WTC11 (cell line): ENCODE measurements at places on chromosomes 12 and 14. TPM values are rescaled to one million over a fixed set of nuclear protein-coding genes. Genes with fewer than 3 reads are reported as not detected.

PAH gene
- total RNA-seq: 4.0 to 9.8 TPM (median 5.7 TPM) in 3 replicates

- H3K4me1 ChIP-seq: peaks cover 11% of the 10 kb centered on the region
- no peaks in the 10 kb centered on the region for H3K36me3 ChIP-seq
- H3K27ac ChIP-seq: no peak overlapping the region
- DNase-seq: peak; percentile 76
Measured at GRCh38 chr14:23379366-23380196, 2.7 kb downstream of the CMTM5 start.

ANG gene
- total RNA-seq: 4.8 to 5.2 TPM (median 4.9 TPM) in 3 replicates

GRCh38 chr14:75153295-75153694, 23.1 kb downstream of the TMED10 start:
- peak overlapping the region; percentile 28; the same call in 1 of the 2 replicates for H3K27ac ChIP-seq
- peaks cover 22% of the 10 kb centered on the region for H3K4me1 ChIP-seq
- no peaks in the 10 kb centered on the region for H3K27me3 ChIP-seq

DNA sequence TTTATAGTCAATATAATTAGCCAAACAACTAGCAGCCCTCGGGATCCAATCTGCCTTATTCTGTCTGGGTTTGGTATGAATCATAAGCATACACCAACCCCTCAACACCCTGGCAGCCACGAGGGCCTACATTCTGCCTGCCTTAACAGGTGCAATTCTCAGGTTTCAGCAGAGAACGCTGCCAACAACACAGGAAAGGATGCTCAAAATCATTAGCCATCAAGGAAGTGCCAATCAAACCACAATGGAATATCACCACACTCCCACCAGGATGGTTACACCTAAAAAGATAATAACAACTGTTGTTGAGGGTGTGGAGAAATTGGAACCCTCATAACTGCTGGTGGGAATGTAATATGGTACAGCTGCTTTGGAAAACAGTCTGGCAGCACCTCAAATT, 122.8 kb downstream of the TTC7B start:
- peaks cover 11% of the 10 kb centered on the region for H3K4me1 ChIP-seq
- no peaks in the 10 kb centered on the region for H3K27me3 ChIP-seq
- H3K36me3 ChIP-seq: no peaks in the 10 kb centered on the region
- H3K4me3 ChIP-seq: no peak overlapping the region

BDKRB2 gene
- 0.17 to 0.30 TPM (median 0.18 TPM) in 3 replicates for total RNA-seq

DNA sequence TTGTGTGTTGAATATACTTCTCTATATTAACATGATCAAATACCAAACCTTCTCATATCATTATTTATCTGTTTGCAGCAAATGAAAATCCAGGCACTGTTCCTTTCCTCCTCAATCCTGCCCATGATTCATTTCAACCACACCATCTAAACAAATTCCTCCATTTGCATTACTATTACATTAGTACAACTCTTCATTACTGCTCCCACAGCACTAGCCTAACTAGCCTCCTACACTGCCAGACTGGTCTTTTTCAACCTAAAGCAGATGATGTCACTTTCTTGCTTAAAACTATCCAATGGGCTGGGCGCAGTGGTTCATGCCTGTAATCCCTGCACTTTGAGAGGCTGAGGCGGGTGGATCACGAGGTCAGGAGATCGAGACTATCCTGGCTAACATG, 117.3 kb upstream of the MYF6 start:
- no peak overlapping the region for H3K27ac ChIP-seq
- peaks cover 20% of the 10 kb centered on the region for H3K4me1 ChIP-seq
- no peaks in the 10 kb centered on the region for H3K27me3 ChIP-seq
- no peak for DNase-seq
- H3K36me3 ChIP-seq: no peaks in the 10 kb centered on the region
- H3K4me3 ChIP-seq: no peak overlapping the region
